ENCODE measurements at places on chromosomes 1 and 21.

DNA sequence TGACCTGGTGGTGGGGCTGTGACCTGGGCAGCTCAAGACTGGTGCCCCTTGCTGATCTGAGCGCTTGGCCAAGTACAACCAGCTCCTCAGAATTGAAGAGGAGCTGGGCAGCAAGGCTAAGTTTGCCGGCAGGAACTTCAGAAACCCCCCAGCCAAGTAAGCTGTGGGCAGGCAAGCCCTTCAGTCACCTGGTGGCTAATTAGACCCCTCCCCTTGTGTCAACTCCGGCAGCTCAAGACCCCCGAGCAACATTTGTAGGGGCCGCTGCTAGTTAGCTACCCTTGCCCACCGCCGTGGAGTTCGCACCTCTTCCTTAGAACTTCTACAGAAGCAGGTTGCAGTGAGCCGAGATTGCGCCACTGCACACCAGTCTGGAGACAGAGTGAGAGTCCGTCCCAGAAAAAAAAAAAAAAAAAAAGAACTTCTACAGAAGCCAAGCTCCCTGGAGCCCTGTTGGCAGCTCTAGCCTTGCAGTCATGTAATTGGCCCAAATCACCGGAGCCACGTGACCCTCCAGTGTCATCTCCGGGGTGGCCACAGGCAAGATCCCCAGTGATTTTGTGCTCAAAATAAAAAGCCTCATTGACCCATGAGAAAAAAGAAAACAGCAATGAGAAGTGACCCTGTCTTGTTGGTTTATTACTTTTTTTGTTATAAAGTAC, 39.3 kb upstream of the LGALS8 start:
- DNase-seq = no peak

DNA sequence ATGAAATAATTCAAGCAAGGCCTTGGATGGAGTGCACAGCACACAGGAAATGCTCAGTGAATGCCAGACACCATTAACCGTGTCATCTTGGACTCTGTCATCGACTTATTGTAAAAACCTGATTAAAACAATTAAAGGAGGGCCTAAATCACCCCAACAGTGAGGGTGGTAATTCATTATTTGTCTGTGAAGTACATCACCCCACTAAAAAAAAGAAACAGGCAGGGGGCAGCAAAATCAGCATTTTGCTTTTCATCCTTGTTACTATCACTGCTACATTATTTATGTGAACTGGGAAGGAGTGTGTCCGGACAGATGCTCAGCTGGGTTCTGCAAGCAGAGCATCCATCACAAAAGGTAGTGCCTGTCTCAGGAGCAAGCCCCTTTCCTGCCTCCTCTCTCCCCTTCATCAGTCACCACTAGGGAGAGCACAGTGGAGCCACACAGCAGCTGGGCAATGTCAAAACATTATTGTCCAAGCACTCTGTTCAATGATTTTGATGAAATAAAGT, 98.5 kb downstream of the RERE start:
- DNase-seq = no peak

- no peak for DNase-seq
These were observed 46.6 kb downstream of the ADARB1 start for GRCh38 chr21:45120975-45121374.

DNA sequence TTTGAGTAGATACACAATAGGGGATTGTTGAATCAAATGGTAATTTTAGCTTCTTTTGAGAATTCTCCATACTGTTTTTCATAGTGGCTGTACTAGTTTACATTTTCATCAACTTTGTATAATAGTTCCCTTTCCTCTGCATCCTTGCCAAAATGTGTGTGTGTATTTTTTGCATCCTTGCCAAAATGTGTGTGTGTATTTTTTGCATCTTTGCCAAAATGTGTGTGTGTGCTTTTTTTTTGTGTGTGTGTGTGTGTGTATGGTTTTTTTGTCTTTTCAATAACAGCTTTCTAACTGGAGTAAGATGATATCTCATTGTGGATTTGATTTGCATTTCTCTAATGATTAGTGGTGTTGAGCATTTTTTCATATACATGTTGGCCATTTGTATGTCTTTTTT, 105.4 kb downstream of the ATP6V1G3 start:
- DNase-seq = no peak

DNA sequence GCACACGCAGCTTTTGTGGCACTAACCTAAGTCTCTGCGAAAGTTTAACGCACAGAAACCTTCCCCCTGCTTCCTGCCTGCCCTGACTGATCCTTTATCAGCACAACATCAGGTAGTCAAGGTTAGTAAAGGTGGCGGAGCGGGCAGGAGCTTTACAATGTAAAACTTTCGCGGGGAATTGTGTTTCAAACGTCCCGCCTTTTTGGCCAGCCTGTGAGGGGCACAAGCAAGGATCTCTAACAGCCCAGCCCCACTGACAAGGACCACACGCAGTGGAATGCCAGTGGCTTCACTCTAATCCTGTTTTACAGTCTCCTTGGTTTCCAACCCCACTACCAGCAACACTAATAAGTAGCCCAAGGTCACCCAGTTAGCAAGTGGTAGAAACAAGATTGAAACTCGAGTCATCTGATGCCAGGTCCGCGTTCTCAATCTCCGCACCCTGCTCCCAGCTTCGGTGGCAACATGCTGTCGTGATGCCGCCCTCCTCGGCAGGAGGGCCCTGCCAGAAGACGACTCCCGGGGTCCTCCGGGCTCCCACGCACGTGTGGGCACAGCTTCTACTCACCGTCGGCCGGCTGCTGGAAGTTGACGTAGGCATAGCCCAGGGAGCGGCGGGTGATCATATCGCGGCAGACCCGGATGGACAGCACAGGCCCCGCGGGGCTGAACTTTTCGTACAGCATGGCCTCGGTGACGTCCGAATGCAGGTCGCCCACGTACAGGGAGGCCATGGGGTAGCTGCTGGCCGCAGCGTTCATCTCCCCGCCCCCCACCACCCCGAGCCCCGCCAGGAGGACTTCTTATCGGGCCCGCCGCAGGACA, 1.2 kb downstream of the PABPC4 start:
- peak; percentile 69 for DNase-seq

DNA sequence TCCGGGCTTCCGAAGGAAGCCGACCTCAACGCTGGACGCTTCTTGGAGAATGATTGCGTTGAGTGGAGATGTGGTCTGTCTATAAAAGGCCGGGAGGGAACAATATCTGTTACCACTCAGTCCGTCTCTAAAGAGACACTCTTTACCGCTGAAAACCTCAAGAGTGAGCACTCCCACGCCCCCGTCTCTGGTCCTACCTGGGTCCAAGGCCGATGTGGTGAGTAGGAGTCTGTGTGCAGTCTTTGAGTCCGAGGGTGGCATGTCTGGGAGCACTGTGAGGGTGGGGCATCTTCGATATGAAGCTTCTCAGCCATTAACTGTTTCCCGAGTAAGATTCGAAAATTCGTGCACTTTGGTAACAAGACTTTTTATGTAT, 576 bp downstream of the ZFP69 start:
- DNase-seq = peak; percentile 50

DNA sequence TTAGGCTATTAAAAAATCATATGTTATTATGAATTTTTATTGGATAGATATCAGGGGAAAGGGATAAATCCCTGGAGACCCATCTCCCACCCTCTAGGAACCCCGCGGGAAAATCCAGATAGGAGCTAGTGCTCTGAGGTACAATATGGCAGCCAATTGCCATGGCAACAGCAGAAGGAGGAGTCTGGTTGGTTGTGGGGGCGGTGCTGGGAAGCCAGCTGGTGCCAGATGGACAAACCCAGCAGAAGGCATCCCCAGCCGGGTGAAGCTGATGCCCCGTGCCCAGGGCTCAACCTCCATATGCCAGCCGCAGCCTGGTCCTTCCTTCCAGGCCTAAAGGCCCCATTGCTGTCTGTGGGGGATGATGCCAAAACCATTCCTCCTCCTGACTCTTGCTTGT, 38.3 kb downstream of the RHBG start:
- no peak for DNase-seq

- DNase-seq = no peak
These were observed 35.4 kb upstream of the CITED4 start for GRCh38 chr1:40897513-40897912.

- DNase-seq = no peak
These were observed 135.7 kb upstream of the ZNF648 start for GRCh38 chr1:182196897-182197870.

DNA sequence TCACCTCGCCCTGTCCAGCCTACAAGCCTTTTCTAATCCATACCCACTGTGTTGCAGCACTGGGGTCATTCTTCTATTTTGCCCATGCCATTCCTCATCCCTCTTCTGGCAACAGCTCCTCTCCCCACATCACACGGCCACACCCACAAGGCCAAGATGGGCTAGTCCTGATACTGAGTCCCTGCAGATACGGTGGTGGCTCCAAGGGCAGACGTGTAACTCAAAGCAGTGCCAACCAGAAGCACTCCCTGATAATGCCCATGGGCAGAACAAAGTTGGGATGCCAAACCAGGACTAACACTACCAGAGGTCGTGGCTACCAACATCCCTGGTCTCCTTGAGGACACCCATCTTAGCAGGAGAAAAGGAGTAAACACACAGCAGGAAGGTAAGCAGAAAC, 64.8 kb downstream of the APP start:
- no peak for DNase-seq

- DNase-seq = no peak
These were observed 30.7 kb upstream of the RBBP5 start for GRCh38 chr1:205152505-205152904.

DNA sequence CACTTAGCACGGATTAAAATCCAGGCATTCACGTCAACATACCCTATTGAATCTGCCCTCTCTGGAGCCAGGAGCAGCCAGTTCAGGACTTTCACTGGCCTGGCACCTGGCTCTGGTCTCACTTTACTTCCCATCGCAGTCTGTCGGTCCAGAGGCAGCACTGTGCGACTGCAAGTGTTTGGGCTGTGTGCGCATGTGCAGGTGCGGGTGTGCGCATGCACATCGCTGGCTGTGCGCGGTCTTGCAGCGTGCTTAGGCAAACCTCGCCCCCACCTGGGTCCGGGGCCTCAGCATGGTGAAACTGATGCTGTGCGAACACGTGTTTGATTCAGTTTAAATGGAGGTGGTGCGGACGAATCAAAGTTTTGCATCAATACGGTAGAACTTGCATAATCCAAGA, 38.0 kb downstream of the ATF3 start:
- no peak for DNase-seq

DNA sequence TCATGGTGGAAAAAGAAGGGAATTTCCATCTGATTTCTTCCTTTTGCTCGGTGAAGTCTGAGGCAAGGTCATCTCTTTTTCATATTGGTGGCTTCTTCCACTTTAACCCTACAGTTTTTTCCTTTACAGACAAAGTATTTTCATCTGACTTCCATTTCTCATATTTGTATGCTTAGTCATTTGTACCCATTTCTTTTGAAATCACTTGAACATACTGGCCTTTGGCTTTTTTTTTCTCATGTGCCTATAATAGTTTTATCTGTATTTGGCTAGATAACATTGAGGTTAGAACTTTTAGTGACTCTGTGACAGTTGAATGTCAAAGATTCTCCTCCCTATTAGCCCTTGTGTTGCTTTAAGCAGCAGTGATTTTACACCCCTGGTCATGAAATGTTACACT, 27.7 kb downstream of the IL12RB2 start:
- no peak for DNase-seq

DNA sequence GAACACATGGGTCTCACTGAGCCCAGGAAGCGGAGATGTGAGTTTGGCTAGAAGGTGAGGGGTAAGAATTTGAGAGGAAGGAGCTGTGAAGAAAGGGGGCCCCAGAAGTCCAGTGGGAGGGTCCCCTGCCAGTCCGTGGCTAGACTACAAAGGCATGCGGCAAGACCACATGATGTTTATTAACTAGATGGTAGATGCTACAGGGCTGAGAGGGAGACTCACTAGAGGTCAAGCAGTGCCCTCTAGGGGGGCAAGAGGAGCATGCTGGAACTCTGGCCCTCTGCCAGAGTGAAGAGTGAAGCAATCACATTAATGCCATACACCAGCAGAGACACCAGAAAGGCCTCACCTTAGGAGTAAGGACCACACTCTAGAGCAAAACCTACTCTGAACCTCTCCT, 12.2 kb downstream of the KIAA0319L start:
- peak; percentile 58 for DNase-seq

DNA sequence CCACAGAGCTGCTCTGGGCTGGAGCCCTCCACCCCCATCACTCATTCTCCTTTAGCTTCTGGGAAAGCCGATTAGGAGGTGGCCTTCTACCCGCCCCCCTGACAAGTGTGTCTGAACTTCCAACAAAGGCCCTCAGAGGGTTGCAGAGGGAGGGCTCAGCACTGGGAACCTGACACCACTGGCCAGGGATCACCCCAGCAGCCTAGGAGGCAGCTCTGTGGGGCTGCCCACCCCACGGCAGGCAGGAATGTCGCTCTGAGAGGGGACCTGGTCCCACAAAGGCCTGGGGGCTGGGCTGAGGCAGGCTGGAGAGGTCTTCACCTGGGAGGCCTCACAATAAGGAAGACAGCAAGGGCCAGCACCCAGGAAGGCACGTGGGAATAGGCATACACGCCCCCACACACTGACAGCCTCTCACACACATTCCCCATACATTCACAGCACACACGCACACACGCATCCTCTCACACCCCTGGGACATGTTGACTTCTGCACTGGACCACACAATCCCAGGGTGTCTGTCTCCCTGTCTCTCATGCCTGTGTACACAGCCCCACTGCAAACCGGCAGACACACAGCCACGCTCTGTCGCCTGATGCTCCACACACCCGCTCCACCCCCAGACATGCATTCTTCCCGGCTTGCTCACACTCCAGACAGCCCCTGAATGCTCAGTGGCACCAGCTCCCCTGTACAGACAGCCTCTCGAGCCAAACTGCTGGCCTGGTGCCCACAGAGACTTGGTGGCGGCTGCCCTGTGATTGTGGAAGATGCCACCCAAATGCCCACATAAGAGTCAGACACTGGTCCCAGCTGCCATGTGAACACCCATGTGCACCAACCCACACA, 30.7 kb downstream of the DMBX1 start:
- no peak for DNase-seq

- DNase-seq = peak; percentile 8
These were observed 9.6 kb upstream of the PLA2G4A start for GRCh38 chr1:186819126-186819525.

DNA sequence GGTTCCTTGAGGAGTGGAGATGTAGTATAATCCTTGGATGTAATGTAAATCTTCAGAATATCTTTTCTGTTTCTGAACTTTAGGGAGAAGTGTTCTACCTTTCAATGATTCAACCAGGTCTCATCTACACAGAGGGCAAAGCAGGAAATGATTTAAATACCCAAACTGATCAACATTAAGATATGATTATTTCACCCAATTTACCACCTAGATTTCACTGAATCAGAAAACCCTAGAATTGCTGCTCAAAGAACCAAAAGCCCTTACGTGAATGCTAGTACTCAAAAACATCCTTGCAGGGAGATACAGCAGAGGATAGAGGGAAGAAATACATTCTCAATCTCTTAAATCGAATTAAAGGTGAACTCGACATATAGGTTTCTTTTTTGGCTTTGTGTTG, 5.0 kb downstream of the RPTN start:
- DNase-seq = no peak
